AG08395 (cell line): ENCODE measurements at places on chromosomes 4 and X.

GRCh38 chr4:117783716-117784115 is 250.6 kb upstream of the NDST3 start:
- DNase-seq: no peak

DNA sequence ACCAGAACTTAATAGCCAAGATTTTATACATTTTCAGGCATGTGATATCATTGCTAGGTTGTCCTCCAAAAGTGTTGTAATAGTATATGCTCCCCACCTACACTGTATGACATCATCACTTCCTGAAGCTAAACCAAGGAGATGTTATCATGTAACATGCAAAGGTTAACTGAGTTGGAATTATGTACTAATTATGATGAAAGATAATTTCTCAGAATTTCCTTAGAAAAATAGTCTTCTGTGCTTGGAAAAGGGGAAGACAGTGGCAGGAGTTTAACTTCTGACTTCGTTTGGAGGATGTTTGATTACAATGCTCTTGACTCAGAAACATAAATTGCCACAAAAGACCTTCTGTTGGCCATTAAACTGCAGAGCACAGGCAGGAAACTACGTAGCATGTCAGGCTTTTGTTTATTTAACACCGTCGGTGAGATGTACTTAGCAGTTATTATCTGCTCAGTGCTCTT is 83.6 kb upstream of the GUCY1A1 start:
- DNase-seq: peak; percentile 7

GRCh38 chr4:158201876-158202275 is 8.4 kb upstream of the TMEM144 start:
- DNase-seq: no peak

DNA sequence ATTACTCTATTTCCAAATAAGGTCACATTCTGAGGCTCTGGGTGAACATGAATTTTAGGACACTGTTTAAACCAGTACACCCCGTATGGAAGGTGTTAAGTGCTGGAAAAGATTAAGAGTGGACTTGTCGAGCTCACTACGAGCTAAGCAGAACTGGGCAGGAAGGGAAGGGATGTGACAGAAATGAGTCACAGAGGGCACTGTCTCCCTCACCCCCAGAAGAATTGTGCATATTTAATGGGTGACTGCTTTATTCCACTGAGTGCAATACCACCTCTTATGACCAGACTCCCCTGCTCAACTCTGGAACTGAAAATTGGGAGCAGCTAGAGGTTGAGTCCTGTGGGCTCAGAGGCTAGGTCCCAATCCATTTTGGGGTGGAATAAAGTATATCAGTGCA is 187.4 kb upstream of the RPS6KA3 start:
- peak; percentile 45 for DNase-seq

GRCh38 chrX:40176351-40177116 is 78.8 kb upstream of the BCOR start:
- DNase-seq: peak; percentile 34

GRCh38 chr4:76238701-76239100 is 12.8 kb upstream of the FAM47E start:
- DNase-seq: no peak

DNA sequence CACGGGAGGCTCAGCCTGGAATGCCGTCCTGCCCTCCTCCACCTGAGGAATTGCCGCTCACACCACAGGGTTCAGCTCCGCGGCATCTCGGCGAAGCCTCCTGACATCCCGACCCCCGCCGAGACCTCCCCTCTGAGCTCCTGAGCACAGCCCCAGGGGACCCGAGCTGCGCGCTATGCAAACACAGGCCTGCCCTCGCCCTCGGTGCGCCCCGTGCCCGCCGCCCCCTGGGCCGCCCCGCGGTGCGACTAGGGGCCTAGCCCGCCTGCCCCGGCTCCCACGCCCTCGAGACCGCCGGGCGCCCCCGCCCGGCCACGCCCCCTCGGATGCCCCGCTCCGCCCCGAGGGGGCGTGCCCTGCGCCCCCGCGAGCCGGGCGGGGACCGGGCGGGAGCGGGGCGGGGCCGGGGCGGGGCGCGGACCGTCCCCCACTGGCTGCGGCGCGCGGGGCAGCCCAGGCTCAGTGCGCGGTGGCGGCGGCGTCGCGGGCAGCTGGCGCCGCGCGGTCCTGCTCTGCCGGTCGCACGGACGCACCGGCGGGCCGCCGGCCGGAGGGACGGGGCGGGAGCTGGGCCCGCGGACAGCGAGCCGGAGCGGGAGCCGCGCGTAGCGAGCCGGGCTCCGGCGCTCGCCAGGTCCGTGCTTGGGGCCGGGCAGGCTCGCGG is at the start of gene FGFR3:
Gene FGFR3, plus strand, starts transcription at position 462 of the 664 bp plus-strand sequence. CDS start 642 bp downstream, outside the sequence.
- DNase-seq: peak; percentile 83

DNA sequence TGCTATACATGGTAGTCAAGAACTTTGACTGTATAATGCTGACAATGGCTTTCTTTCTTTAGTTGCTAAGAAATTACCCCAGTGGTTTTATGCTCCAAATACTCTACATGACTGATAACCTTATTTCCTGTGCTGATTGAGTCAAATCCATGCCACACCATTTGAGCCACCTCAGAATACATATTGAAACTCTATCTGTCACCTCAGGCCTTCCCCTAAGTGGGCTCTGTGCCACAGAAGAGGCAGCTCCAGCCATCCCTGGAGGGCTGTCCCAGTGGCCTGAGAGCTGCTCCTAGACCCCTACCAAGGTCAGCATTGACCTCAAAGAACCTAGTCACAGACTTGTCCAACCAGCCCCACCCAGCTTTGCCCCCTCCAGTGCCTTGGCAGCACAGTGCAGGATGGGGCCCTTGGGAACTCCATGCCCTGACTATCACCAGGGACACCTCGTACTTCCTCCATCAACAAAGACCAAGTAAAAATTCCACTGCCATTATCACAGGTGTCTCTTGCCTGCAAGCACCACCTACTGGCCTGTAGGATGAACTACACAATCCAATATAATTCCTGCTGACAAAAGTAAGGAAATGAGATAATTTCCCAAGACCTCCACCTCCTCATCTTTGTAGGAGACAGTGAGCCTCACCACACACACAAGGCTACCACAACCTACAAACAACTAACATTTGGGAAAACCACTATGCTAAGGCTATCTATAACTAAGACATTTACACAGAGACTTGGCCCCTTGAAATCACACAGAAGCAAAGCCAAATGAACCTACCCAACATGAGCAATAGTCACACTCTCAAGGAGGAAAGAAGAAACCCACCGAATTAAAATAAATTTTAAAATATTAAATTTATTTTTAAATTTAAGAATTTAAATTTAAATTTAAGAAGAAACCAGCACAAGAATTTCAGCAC is 239.9 kb downstream of the NKX6-1 start:
- DNase-seq: peak; percentile 33

GRCh38 chrX:7219153-7219705 is 71.3 kb upstream of the PUDP start:
- no peak for DNase-seq

DNA sequence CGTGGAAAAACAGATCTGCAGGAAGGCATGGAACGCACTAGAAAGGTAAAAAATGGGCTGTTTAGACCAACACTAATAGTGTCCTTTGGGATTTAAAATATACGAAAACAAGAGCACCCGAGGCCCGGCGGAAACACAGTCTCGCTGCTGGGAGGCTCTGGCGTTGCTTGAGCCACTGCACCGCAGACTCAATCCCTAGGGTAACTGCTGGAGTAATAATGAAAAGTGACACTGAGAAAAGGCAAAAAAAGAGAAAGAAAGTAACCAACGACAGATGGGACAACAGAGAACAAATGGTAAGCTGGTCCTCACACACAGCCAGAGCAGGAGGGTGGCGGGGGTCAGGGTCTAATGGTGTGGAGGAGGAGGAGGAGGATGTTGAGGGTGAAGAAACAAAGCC is 15.4 kb downstream of the IRAK1 start:
- DNase-seq: no peak

DNA sequence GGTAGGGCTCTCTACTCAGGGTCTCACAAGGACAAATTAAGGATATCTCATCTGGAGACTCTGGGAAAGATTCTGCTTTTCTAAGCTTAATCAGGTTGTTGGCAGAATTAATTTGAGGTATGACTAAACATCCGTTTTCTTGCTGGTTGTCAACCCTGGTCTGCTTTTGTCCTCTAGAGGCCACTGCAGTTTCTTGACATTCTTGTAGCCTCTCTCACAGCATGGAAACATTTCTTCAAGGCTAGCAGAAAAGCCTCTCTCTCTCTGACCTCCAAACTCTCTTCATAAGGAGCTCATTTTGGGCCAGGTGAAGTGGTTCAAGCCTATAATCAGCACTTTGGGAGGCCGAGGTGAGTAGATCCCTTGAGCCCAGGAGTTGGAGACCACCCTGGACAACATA is 749.5 kb upstream of the PCDH7 start:
- DNase-seq: no peak

DNA sequence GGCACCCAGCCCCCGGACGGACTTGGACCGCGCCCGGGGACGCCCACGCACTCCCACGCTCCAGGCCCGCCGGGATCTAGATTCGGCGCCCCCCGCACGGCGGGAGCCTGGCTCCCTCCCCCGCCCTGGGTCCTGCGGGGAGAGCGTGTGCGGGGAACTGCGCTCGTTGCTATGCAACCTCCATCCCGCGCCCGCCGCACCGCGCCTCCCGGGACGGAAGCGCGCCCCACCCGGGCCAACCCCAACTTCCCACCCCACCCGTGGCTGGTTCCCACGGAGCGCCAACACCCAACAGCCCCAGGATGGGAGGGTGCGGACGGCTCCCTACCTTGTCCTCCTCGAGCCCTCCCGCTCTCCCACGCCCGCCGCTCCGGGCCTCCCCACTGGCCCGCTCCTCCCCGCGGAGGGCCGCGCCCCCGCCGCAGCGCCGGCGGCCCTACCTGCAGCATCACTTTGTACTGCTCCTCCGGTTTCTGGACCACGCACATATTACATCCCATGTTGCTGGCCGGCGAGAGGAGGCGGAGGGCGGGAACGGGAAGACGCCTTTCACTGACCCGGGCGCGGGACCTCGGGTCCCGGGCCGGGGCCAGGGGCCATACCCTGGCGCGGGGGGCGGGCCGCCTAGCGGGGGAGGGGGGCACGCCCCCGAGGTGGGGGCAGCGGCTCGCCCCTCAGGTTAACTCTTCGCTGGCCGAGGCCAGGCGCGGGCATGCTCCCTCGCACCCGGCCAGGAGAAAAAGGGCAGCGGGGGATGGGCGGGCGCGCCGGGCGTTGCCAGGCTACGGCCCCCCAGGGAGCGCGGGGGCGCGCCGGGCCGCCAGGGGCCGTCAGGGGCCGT is at the start of gene PDZD4:
Gene PDZD4, minus strand, starts transcription at position 746 of the 841 bp plus-strand sequence. Its CDS starts 246 bp downstream, at position 500.
- DNase-seq: no peak

DNA sequence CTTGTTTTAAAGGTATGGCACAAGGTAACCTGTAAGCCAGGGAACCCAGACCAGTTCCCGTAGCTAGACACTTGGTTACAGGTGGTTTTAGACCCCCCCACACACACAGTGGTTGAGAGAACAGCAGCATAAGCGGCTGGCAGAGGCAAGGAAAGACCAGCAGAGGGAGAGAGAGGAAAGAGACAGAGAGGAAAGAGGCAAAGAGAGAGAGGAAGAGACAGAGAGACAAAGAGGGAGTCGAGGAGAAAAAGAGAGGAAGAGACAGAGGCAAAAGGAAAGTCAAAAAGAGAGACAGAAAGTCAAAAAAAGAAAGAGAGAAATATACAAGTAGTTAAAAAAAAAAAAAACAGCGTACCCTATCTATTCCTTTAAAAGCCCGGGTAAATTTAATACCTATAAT is 19.5 kb upstream of the PCSK1N start:
- no peak for DNase-seq

GRCh38 chrX:65609237-65609636 is 58.2 kb upstream of the MSN start:
- no peak for DNase-seq
